CMK (cell line): ENCODE measurements at places on chromosomes 1 and 21.

GRCh38 chr21:46357335-46357604, 33.3 kb downstream of the PCNT start:
- no peak for DNase-seq

GRCh38 chr21:45132841-45133573, 58.6 kb downstream of the ADARB1 start:
- DNase-seq = no peak

DNA sequence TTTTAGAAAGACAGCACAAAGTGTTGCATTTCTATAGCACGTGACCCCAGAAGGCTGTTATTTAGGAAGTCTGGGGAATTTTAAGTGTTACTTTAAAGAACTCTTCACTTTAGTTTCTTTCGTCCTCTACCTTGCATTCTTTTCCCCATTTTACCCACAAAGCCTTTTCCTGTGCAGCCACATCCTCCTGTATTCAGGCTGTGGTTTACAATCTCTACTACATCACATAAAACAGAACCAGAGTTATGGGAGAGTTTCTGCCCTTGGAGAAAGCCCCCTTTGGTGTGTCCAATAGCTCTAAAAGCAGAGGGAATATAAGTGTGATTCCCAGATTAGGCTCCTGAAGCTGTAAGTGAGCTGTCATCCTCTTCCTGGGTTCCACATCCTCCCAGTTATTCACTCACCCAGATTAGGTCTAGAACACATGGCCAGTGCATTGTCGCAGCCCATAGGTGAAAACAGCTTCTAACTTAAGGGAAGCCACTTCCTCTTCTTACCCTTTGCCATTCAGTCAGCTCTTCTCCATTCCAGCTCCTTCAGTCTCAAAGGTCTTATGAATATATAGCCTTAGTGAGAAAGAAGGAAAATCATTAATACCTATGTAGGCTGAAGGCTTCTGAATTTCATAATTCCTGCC, 171.1 kb downstream of the PIGK start:
- DNase-seq = no peak

DNA sequence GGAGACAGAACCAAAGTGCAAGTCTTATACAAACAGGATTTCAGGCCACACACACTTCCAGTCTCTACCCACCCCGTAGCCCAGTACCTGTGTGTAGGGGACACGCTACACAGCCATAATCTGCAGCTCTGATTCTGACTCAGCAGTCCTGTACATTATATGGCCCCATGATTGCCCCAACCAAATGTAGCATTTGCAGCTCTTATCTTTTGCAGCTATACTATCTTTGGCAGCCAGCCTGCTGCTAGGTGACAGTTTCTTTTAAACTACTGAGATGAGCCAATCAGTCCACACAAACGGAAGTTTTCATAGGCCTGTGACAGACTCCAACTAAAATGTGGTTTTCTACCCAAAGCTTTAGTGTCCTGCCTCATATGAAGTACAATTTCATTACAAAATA, 259.6 kb upstream of the ST6GALNAC5 start:
- DNase-seq = peak; percentile 60

GRCh38 chr1:30721341-30721793, 2.0 kb downstream of the MATN1 start:
- no peak for DNase-seq

DNA sequence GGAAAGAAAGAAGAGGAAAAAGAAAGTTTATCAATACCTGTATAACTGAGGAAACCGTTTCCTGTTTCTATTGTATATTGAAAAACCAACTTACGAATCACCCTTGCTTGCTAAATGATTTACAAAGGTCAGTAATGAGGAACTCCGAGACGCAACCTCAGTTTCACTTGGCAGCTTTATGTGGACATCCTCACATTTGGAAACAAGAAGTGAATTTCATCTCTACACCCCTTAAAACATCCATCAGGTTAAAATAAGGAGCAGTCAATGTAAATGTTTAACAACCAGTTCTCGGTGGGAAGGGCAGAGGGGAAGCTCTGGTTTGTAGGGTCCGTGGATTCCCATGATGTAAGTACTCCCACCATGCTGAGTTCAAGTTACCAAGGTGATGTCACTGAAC, 481.7 kb upstream of the RUNX1 start:
- DNase-seq = no peak

GRCh38 chr21:29125979-29126378, 4.5 kb upstream of the MAP3K7CL start:
- DNase-seq = no peak

DNA sequence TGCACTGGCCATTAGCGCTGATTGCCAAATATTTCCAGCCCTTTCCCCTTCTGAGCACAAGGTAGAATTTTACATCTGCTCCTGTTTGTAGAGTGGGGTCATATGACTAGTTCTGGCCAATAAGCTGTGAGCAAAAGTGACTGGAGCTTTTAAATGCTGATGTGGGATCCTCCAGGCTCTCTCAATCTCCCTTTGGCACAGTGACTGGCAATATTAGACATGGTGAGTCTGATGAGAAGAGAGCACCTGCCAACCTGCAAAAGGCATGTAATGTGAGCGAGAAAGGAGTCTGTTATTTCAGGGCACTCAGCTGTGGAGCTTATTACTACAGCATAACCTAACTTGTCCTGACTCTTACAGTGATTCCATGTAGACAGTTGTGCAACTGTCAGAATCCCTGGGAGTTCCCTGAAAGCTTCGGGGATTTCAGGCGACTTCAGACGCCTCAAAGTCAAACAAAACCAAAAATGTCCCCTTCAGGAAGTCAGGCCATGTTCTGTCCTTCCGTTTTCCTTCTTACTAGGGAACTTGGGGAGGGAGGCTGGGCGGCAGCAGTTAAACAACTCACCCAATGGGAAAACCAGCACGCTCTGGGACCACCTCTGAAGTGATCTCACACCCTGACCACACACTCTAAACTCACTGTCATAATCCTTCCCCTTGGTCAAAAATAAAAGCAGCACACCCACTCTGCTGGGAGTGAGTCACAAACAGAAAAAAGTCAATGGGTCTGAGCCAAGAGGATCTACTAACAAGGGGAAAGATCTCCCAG, 3.6 kb upstream of the RASSF5 start:
- DNase-seq = peak; percentile 80

DNA sequence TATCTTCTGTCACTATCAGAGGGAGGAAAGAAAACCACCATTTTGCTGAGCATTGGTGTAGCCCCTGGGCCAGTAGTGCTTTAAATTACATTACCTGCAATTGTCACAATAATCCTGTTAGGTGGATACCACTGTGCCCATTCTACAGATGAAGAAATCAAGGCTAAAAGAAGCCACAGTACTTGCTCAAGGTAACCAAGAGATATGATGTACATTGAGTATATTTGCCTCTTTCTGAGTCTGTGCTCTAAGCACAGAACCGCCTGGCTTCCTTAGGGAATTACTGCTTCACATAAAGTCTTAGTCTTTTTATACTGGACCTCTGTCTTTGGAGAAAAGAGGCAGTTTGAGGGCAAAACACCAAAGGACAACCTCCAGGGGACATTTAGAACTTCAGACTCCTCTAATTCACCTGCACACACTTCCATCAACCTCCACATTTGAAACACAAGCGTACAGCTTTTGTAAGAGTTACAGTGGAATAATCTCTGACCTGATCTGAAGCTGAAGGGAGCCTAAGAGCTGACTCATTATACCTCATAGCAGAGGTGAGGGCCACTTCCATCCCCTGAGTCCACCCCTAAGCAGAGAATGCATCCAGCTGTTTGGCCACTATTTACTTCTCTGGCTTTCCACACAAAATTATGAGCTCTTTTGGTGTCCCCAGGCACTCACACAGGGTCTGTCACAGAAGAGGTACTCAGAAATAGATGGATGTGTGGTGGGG, 61.8 kb downstream of the PLPP3 start:
- no peak for DNase-seq

- peak; percentile 60 for DNase-seq
Observed at GRCh38 chr1:21823206-21823979, 11.3 kb downstream of the LDLRAD2 start.

- DNase-seq = no peak
Observed at GRCh38 chr1:165383599-165384405, 27.3 kb upstream of the LMX1A start.

DNA sequence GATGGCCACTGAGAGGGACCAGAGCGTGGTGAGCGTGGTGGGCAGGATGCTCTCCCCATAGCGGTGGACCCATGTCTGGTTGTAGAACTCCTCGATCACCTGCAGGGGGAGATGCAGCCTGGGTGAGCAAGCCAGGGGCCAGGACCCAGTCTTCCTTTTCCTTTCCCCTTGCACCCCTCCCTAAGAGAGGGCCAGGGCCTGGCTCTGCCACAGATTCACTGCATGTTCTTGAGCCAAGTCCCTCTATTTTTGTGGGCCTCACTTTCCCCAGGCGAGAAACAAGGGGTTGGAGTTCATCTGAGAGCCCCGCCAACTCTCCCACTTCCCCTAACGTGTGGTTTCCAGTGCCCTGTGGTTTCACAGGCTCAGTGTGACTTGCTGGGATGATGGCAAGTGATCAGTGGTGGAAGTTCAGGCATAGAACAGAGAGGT, 27.5 kb downstream of the SLC2A1 start:
- DNase-seq = peak; percentile 79

GRCh38 chr1:30765556-30766434, 8.2 kb upstream of the LAPTM5 start:
- no peak for DNase-seq

GRCh38 chr1:115211071-115211745, 121.9 kb upstream of the TSPAN2 start:
- DNase-seq = no peak

- no peak for DNase-seq
Observed at GRCh38 chr21:34850166-34850690, 181.4 kb downstream of the CLIC6 start.

- no peak for DNase-seq
Observed at GRCh38 chr1:63323865-63324778, 1.8 kb downstream of the FOXD3 start.

GRCh38 chr1:21123287-21123948, 53.3 kb downstream of the EIF4G3 start:
- no peak for DNase-seq

GRCh38 chr1:47990286-47990685, 6.9 kb downstream of the TRABD2B start:
- DNase-seq = no peak

GRCh38 chr1:62716397-62716796, 28.2 kb upstream of the DOCK7 start:
- no peak for DNase-seq

GRCh38 chr1:116405241-116406135, 32.4 kb downstream of the ATP1A1 start:
- DNase-seq = no peak

GRCh38 chr1:238675221-238675620, 711.1 kb upstream of the CHRM3 start:
- no peak for DNase-seq

GRCh38 chr1:28196330-28196729, 19.8 kb upstream of the PTAFR start:
- no peak for DNase-seq

- DNase-seq = no peak
Observed at GRCh38 chr1:31627930-31628559, 10.6 kb downstream of the HCRTR1 start.

- DNase-seq = no peak
Observed at GRCh38 chr21:19468991-19469715, 1065.6 kb upstream of the TMPRSS15 start.

- DNase-seq = no peak
Observed at GRCh38 chr1:184116287-184116686, 64.8 kb downstream of the TSEN15 start.

DNA sequence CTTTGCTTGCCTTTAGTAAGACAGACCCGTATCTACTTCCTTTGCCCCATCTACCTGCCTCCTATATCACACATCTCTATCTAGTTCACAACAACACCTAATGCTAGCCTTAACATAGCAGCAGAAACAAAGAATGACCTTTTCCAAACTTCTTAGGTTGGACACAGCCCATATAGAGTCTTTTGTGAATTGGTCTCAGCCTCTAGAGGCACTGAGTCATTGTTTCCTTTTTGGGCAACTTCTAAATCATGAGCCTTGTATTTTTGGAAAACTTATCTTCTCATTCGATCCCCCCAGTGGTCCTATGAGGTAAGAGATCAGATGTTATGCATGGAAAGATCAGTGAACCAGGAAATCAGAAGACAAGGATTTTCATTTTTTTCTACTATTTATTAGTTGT, 679.4 kb upstream of the USP24 start:
- no peak for DNase-seq

DNA sequence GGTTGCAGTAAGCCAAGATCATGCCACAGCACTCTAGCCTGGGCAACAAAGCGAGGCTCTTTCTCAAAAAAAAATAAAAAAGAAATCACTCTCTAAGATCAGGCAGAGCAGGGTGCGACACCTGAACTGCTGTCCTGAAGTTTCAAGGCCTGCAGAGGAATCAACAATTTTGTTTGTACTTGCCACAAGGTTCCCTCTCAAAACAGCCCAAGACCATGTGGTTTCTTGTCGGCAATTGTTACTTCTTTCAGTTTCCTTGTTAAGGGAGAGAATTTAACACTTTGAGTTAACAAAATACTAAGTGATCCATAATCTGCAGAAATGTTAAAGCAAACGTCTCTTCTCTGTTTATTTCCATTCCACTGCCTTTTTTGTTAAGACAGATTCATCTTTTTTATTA, 36.5 kb downstream of the MACO1 start:
- no peak for DNase-seq

GRCh38 chr1:20665726-20666125, 4.6 kb upstream of the DDOST start:
- no peak for DNase-seq

DNA sequence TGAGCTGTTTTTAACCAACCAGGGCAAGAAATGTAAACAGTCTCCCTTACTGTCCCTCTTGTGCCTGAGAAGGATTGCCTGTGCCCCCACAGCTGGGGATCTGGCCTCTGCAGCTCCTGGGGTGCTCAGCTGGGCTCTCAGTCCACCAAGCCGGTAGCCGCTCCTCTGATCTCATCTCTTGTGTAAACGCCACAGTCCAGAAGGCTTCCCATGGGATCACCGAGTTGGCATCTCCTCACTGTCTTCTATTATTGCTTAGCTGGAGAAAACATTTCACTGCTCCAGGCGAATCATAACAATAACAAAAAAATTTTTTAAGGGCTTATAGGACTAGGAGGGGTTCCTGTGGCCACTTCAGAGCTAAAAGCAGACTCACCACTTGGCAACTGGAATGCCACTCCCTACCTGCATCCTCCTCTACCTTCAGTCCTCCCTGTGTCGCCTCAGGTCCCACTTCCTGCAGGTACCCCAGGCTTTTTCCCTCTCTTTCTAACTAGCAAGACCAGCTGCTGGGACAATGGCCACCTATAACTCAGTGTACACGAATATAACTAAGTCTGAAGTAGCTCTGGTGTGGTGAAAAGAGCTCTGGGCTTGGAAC, 75.8 kb downstream of the ATP1A1 start:
- DNase-seq = no peak
